ENCODE measurements at places on chromosomes 2 and 18.

DNA sequence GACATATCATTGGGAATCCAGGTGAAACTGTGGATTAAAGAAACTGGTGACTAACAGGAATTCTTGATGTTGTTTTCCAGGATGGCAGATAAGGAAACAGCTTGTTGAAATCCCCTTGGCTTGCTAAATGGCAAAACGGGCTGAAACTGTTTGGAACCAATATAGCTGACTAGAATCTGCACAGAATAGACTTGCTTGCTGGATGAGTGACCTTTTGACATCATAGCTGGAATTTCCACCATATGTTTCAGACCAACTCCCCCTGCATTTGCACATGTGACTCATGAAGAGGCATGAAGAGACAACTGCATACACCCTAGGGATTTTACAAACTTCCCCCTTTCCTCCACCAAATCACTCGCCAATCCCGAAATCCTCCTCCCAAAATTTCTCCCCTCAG is 87.7 kb upstream of the LYPD1 start:
- DNase-seq, result no peak

- DNase-seq, result no peak
These were observed 100.7 kb upstream of the CYP1B1 start for GRCh38 chr2:38176619-38177021.

GRCh38 chr2:178530131-178530530 is 49.9 kb downstream of the PLEKHA3 start:
- no peak for DNase-seq

GRCh38 chr18:43869451-43870008 is 592.2 kb upstream of the SYT4 start:
- DNase-seq, result no peak

GRCh38 chr2:182006595-182007341 is 21.1 kb downstream of the PPP1R1C start:
- DNase-seq, result no peak

DNA sequence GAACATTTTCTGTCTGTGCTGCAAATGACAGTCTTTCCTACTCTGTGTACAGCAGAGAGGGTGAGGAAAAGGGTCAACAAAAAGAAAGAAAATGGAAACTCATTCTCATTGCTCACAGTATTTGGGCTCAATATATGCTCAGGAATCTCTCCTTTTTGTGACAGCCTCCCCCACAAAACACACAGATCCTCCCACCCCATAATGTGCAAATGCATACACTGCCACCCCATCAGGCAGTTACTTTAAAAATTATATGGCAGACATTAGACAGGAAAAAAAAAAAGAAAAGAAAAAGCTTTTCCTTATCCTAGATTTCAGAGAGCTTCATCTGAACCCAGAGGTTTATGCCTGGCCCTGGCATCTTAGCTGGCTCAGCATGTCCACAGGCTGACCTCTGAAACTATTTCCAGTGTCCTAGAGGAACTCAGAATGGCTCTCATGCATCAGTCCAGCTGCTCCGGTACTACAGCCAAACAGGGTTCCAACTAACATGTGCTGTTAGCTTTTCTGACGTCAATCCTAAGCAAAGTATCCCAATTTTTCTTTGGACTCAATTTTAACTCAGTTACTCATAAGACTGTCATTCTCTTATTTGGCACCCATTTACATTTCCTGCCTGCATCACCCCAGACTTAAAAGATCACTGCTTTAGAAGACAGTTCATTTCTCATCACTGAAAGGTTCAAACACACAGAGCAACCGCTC is 105.9 kb downstream of the RBMS1 start:
- DNase-seq, result no peak

DNA sequence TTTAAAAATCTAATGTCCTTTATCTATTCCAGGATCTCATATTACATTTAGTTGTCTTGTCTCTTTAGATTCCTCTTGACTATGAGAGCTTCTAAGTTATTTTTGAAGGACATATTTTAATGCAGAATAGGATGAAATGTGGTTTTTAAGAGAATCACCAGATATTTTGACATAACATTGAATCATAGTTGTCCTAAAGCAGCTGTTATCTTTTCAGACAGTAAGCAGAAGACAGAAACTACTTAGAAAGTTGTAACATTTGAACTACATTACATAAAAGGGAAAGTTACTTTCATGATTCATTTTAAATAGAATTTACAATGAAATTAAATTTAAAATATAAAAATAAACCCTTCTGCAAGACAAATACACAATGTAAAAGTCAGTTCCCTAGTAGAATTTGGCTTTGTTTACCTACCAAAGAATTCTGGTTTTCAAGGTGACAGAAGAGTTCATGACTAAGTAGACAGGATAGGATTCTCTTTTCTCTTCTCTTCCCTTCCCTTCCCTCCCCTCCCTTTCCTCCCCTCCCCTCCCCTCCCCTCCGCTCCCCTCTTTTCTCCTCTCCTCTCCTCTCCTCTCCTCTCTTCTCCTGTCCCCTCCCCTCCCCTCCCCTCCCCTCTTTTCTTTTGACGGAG is 186.0 kb downstream of the DIS3L2 start:
- no peak for DNase-seq

- no peak for DNase-seq
These were observed 310.4 kb downstream of the LRRTM1 start for GRCh38 chr2:79994161-79994560.

DNA sequence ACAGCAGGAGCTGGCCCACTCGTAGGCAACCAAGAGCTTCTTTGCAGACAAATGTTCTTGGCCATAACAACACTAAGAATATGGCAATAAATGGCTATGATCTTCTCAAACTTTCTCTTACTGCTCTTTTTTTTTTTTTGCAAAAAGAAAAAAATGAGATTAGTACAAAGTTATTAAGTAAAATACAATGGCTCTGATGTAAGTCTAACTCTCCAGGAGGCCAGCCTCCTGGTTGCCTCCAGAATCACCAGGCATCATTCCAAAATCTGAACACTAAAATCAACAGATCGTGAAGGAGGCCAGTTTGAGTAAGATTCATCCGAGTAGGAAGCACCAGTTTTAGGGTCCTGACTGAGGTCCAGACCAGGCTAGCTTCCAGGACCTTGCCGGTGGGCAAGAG is 20.8 kb upstream of the FIGN start:
- no peak for DNase-seq

GRCh38 chr2:234198976-234199375 is 148.5 kb downstream of the SPP2 start:
- no peak for DNase-seq

DNA sequence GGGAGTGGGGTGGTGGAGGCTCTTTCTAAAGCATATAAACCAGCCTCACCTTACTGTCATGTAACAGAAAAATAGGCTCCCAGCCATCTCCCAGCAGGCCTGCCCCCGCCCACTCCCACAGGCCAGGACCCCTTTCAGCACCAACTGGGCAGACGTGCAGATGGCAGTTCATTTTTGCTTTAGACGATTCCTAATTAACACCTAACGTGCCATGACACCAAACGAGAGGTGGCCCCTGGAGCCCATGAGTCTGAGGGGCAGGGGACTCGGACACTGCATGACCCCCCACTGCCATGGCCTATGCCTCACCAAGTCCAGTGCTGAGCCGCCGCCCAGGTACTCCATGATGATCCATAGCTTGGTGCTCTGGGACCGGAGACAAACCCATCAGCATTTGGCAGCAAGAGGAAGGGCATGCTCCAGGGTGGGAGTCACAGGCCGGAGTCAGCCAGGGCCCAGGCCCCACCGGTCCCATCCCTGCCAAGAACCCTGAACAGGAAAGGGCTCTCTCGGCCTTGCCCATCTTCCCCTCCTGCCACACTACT is 7.9 kb downstream of the STK25 start:
- no peak for DNase-seq

DNA sequence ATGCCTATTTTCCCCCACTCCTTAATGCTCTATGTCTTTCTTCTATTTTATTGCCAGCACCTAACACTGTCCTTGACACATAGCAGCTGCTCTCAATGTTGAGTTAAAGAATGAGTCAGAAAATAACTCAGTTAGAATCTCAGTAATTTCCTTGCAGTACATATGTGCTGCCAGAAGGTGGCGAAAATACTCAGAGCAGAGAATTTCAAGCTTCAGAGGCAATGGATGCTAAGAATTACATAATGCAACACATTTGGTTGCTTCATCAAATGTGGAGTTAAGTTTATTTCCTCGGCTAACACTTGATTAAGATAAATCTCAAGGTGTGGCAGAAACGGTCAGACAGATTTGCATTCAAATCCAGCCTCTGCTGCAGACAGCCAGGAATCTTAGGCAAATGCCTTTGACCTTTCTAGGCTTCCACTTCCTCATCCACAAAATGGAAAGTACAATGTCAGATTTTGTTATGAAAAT is 105.6 kb downstream of the VSNL1 start:
- DNase-seq, result no peak

GRCh38 chr2:236575510-236575909 is 5.9 kb downstream of the ACKR3 start:
- no peak for DNase-seq

DNA sequence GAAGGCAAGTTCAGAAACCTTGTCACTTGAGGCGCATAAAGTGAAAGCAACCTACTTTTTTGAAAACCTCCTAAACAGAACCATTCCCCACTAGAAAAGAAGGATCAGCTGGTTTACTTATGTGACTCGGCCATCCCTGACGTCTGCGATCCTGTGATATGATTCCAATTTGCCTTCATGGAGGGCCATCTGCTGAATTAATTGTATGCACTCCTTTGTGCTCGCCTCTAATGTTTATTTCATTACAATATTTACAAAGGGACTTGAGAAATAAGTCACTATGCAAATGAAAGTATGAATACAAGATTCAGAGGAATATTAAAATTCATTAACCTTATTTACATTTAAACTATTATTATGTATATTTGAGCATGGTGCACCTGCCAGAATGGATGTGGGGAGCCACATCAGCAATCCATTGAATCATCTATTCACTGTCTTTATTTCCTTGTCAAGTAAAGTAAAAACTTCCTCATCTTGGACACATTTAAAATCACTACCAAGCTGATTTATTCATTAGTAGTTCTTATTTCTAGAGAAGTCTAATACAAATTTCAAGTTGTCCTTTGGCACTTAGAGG is 96.5 kb downstream of the RBM43 start:
- no peak for DNase-seq

DNA sequence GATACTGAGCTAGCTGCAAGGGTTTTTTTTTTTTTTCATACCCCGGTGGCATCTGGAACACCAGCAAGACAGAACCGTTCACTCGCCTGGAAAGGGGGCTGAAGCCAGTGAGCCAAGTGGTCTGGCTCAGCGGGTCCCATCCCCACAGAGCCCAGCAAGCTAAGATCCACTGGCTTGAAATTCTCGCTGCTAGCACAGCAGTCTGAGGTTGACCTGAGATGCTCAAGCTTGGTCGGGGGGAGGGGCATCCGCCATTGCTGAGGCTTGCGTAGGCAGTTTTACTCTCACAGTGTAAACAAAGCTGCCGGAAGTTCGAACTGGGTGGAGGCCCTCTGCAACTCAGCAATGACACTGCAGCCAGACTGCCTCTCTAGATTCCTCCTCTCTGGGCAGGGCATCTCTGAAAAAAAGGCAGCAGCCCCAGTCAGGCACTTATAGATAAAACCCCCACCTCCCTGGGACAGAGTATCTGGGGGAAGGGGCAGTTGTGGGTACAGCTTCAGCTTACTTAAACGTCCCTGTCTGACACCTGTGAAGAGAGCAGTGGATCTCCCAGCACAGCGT is 5.1 kb upstream of the MIB1 start:
- DNase-seq, result no peak

Data from stimulated activated CD8-positive, alpha-beta memory T cell treated with anti-CD3 and anti-CD28 coated beads, Interleukin-2, amount 100 ng/mL, for 48 hours (primary cell).